ENCODE measurements at places on chromosomes 2 and 18. TPM values are rescaled to one million over a fixed set of nuclear protein-coding genes. Genes with fewer than 3 reads are reported as not detected.

DNA sequence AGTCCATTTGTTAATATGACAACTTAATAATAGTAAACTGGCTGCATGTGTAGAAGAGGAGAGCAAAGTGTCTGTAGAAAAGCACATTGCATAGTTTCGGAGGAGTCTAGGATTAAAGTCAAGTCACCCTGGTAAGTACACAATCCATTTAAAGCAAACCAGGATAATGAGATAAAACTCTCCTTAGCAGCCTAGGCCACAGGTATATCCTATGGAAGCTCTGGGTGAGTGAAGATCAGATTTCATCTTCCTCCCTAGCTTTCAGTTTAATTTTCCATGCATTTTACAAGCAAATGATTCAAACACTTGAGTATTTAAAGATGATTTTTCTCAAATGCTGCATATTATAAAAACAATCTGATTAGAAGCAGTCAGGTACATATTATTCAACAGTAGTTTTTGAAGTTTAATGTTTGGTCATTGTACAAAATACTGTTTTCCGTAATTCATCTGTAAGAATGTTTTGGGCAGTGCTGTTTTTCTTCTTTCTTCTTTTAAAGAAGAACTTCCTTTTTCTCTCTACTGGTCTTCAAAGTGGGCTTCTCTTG lies 10.2 kb downstream of the CERS6 start:
- no peaks in the 10 kb centered on the region for H3K27me3 ChIP-seq
- H3K4me1 ChIP-seq, result peaks cover 16% of the 10 kb centered on the region
- H3K4me3 ChIP-seq, result no peak overlapping the region
- H3K27ac ChIP-seq, result no peak overlapping the region

GRCh38 chr2:102185347-102185746 lies 1.5 kb upstream of the IL1RL2 start:
- H3K36me3 ChIP-seq, result 0 out of 2 replicates have a peak, but pooled peaks cover 3% of the 10 kb centered on the region
- no peak overlapping the region for H3K4me3 ChIP-seq
- no peak overlapping the region for H3K27ac ChIP-seq
- peaks cover 8% of the 10 kb centered on the region for H3K27me3 ChIP-seq
- peak; percentile 4 for DNase-seq

- H3K36me3 ChIP-seq, result no peaks in the 10 kb centered on the region
- H3K4me3 ChIP-seq, result no peak overlapping the region
- H3K27me3 ChIP-seq, result peaks cover 2% of the 10 kb centered on the region
- DNase-seq, result no peak
- no peaks in the 10 kb centered on the region for H3K4me1 ChIP-seq
- no peak overlapping the region for H3K27ac ChIP-seq
Observed at GRCh38 chr2:201962774-201963562, 70.7 kb upstream of the FZD7 start.

Gene NDC80
- 13.4 TPM for total RNA-seq

DNA sequence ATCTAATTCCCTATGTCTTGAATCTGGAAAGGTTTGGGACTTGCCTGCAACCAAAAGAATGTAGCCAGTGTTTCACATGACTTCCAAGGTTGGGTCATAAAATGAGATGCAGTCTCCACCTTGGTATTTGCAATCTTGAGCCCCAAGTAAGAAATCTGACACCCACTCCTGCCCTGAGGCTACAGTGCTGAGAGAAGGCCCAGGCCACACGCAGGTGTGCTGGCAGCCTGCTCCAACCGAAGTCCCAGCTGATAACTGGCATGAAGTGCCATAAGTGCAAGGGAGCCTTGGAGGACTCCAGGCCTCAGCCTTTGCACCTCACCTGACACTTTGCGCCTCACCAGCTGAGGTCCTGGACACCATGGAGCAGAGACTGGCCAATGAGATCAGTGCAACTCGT lies 182.7 kb downstream of the ANAPC1 start:
- H3K4me3 ChIP-seq, result no peak overlapping the region
- H3K4me1 ChIP-seq, result peaks cover 59% of the 10 kb centered on the region
- peaks cover 8% of the 10 kb centered on the region for H3K27me3 ChIP-seq
- DNase-seq, result no peak
- H3K27ac ChIP-seq, result no peak overlapping the region

DNA sequence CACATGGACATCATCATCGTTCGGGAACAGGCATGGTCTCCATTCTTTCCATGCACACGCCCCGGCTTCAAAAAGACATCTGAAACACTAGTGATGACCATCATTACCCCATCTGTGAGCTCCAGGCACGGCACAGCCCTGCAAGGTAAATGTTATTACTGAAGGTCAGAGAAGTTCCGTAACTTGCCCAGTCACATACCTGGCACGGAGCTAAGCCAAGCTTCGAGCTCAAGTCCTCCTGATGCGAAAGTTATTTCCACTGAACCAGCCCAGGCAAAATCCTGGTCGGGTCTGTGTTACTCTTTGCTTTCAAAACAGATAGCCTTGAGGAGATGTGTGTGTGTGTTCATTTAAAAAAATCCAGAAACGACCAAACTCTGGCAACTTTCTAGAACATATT lies 22.8 kb downstream of the FHL2 start:
- H3K27me3 ChIP-seq, result peaks cover 5% of the 10 kb centered on the region
- H3K27ac ChIP-seq, result peak overlapping the region; percentile 75
- peaks cover 97% of the 10 kb centered on the region for H3K4me1 ChIP-seq
- peak overlapping the region; percentile 48 for H3K4me3 ChIP-seq
- DNase-seq, result no peak

Gene OR6B2
- not detected for total RNA-seq

Gene ABCB11
- total RNA-seq, result not detected

- no peak overlapping the region for H3K4me3 ChIP-seq
- H3K36me3 ChIP-seq, result no peaks in the 10 kb centered on the region
- no peak overlapping the region for H3K27ac ChIP-seq
- no peaks in the 10 kb centered on the region for H3K27me3 ChIP-seq
Observed at GRCh38 chr2:211534632-211535031, 978.2 kb downstream of the CPS1 start.

Gene MEP1B
- total RNA-seq, result not detected

Gene M1AP
- total RNA-seq, result 0.17 TPM

DNA sequence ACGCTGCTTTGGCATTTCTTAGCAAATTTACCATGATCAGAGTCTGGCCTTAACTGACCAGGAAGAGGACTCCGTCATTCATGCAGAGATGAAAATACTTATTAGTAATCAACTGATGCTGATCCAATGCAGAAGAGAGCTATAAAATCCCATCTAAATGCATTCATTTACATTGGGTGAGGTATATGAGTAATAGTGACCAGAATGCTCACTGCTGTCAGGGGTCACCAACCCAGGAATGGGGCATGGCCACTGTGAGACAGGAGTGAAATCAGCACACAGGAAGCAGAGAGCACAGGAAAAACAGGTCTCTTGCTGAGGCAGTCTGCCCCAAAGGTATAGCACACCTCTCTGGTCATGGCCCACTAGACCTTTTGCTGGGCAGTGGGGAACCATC lies 68.1 kb upstream of the TMEM247 start:
- peaks cover 7% of the 10 kb centered on the region for H3K27me3 ChIP-seq
- no peak overlapping the region for H3K4me3 ChIP-seq
- no peak overlapping the region for H3K27ac ChIP-seq
- DNase-seq, result peak; percentile 2

Gene PPM1B
- 25.0 TPM for total RNA-seq

DNA sequence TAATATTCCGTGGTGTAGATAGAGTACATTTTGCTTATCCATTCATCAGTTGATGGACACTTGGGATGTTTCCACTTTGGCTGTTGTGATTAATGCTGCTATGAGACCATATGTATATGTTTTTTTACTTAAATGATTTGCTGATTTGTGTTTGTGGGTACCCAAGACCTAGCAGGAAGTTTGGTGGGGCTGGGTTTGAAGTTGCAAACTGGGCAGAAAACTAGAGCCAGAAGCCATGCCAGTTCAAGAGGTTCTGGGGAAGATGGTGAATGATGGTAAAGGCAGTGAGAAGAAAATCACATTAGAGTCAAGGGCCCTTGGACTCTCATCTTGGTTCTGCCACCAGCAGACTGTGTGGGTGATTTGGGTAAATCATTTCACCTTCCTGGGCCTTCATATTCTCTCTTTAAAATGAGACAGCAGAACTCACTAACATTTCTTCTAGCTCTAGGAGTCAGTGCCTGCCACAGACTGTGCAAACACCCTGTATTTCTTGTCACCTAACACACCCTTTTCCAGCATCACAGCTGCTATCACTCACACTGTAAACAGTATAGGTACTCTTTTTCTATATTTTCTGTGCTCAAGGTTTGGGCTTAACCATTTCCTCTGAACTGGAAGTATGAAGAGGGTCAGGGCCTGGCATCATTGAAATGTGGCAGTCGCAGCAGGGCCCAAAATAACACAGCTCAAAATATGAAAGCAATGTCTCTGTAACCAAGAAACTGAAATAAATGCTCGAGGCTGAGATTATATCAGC lies 8.4 kb upstream of the CTLA4 start:
- H3K27me3 ChIP-seq, result peaks cover 7% of the 10 kb centered on the region
- no peak overlapping the region for H3K27ac ChIP-seq
- no peaks in the 10 kb centered on the region for H3K4me1 ChIP-seq
- H3K36me3 ChIP-seq, result no peaks in the 10 kb centered on the region

Gene HOXD13
- 1.4 TPM for total RNA-seq

DNA sequence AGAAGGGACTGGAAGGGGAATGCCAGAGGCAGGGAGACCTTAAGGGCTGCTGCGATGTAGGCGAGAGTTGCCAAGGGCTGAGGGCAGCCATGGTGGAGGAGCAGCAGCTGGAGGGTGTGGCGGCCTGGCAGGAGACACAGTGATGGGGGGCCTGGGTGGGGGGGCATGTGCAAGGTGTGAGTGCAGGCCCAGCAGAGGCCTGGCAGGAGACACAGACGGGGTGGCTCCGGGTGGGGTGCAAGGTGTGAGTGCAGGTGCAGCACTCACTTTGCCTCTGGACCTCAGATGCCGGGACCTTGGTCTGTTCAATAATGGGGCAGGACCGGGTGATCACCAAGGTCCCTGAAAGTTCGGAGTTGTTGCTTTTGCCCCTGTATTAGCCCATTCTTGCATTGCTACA lies 76.2 kb upstream of the ODC1 start:
- H3K27ac ChIP-seq, result no peak overlapping the region
- H3K27me3 ChIP-seq, result peaks cover 12% of the 10 kb centered on the region
- no peaks in the 10 kb centered on the region for H3K36me3 ChIP-seq
- H3K4me3 ChIP-seq, result no peak overlapping the region
- H3K4me1 ChIP-seq, result no peaks in the 10 kb centered on the region

Gene GALM
- 9.8 TPM for total RNA-seq

Gene ADGRF3
- 0.24 TPM for total RNA-seq

Gene ALLC
- total RNA-seq, result not detected

DNA sequence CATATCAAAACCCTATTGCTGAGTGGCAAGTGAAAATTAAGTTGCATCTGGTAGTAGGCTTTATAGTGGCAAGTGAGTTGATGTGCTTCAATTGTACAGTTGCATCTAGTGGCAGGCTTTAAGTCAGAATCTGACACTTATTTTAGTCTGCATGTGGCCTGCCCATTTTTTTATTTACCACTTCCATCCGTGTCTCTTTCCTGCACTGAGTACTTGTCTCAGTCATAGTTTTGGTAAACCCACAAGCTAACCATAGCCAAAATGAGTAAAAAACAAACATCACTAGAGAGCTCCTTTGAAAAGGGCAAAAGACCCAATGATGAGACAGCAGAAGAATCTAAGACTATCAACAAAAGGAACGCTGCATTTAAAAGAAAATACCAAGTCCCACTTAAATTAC lies 96.0 kb upstream of the CRACDL start:
- no peak overlapping the region for H3K4me3 ChIP-seq
- no peaks in the 10 kb centered on the region for H3K36me3 ChIP-seq
- no peak for DNase-seq
- H3K4me1 ChIP-seq, result peaks cover 7% of the 10 kb centered on the region
- peaks cover 3% of the 10 kb centered on the region for H3K27me3 ChIP-seq
